ENCODE measurements at places on chromosomes 1 and 21. TPM values are rescaled to one million over a fixed set of nuclear protein-coding genes. Genes with fewer than 3 reads are reported as not detected.

- no peak for DNase-seq
These were observed 18.9 kb downstream of the CAPN2 start for GRCh38 chr1:223731133-223731770.

DNA sequence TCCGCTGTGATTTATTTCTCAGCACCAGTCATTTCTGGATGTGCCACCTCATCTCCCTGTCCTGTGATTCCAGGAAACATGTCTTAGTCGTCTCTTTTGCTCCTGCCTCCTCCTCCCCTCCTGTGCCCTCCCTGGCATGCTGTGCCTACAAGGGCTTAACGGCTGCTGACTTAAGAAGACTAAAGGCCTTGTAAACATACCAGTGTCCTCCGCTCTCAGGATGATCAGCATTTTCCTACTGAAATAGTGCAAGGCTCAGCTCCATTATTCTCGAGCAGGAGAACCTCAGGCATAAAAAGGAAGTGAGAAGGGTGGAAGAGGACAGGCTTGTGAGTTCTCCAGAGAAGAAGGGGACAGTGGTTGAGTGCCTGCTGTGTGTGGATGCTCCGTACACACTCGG lies 61.6 kb upstream of the RUNX3 start:
- no peak for DNase-seq

GRCh38 chr1:202063093-202063492 lies 52.7 kb downstream of the ELF3 start:
- DNase-seq = no peak

Gene ANKRD34A
- 0.42 TPM for total RNA-seq

DNA sequence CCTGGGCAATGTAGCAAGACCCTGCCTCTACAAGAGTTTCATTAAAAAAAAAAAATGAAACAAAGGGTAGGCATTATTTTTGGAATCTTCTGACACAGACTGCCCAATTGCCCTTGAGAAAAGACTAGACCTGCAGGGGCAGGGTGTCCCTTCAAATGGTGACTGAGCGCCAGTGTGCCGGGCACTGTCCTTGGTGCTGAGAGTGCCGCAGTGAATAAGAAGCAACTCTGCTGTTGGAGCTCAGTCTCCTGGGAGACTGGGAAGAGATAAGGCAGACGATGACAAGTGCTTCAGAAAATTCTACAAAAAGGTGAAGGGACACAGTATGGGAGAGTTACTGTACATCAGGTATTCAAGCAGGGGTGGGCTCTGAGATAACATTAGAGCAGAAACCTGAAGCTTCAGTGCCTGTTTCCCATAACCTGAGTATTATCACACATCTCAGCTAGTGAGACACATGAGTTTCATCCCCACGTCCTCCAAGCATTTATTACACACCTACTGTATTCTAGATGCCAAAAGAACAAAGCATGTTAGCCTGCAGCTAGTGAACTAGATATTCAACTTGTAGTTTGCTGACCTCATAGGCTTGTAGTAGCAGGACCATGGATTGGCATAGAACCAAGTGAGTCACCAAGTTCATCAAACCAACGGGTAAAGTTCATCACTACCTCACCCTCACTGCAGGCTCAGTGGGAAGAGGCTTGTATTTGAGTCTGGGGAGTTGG lies 18.4 kb upstream of the RPL11 start:
- DNase-seq = no peak

- DNase-seq = no peak
These were observed 54.1 kb downstream of the LDLRAD2 start for GRCh38 chr1:21865943-21866706.

DNA sequence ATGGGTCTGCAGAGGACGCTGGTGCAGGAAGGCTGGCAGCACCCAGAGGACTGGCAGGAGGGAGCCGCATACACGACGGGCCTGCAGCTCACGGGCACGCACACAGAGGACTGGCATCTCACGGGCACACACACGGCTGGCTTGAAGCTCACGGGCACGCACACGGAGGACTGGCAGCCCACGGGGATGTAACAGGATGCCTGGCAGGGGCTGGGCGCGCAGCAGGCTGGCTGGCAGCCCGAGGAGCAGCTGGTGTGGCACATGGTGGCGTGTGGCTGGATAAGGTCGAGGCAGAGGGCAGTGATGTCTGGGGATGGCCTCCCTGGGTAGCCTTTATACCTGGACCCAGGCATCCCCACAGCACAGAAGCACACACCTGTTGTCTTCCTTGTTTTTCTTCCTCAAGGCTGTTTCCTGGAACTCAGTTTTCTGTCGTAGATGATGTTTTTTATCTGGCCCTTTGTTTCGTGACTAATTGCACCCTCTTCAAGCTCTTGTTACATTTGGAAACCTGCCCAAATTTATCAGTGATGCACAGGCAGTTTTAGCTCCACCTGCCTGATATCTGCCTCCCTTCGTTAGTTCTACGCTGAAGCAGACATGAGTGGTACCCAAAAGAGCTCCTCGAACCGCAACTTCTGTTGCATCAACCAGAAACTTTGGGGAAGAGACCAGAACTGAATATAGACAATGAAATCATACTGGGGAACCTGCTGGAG lies at the start of gene KRTAP12-1:
Gene KRTAP12-1, minus strand, starts transcription at position 303 of the 719 bp plus-strand sequence. Its CDS starts 40 bp downstream, at position 263.
- no peak for DNase-seq

DNA sequence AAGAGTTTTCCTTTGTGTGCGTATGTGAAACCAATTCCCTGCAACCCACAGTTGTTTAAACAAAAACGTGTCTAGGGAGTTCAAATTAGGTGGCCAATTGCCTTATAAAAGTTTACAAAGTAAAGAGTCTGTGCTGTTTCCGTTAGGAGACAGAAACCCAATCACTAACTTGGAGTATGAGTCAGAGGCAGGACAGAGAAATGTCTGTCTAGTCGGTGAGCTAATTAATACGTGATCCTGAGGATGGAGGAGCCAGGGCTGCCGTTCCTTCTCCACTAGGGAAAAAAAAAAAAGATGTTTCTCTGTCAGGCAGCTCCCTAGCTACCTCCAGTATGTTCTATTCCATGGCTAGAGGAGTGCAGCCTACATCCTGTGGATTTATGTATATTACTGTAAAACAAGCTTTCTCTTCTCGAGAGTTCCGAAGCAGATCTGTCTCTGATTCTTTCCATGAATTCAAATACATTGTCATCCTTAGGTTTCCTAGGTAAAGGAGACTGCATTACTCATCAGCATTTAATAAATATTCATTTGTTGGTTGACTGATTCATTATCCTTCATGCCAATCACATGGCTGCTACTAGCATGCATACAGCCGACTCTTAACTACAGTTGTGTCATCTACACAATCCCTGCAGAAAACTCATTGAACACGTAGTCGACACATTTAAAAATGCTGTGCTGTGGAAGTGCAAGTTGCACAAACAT lies 430.6 kb downstream of the KIF26B start:
- DNase-seq = no peak

DNA sequence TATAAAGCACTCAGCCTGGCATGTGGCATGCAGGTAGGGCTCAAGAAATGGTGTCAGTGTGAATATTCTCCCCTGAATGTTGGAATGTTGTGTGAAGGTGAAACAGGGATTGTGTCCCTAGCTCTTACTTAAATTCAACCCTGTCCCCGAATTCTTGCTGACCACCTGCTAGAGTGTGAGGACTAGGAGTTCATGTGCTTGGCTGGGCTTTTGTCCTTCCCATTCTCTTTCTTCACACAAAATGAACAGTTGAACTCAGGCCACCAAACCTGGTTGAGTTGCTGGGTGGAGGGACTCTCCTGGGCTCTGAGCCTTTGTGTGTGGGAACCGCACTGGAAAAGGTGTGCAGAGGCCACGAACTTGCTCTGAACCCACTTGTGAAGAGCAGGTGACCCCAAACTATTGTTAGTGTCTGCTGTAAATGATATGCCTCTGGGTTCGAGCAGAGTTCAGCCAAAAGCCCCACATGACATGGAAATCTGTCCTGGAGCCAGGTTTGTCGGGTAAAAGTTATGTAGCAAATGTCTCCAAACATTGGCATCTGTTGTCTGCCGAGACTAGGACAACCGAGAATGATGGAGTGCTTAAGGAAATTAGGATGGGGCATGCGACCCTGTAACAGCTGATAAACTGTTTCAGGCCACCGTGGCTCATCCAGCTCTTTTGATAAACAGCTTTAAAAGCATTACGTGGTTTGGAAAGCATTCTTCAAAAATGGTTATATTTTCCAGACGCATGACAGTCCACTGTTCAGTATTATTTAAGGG lies 144.2 kb downstream of the DHRS3 start:
- no peak for DNase-seq

- DNase-seq = no peak
These were observed 3.0 kb upstream of the TCEA3 start for GRCh38 chr1:23427550-23427949.

Gene CFHR2
- total RNA-seq = not detected

DNA sequence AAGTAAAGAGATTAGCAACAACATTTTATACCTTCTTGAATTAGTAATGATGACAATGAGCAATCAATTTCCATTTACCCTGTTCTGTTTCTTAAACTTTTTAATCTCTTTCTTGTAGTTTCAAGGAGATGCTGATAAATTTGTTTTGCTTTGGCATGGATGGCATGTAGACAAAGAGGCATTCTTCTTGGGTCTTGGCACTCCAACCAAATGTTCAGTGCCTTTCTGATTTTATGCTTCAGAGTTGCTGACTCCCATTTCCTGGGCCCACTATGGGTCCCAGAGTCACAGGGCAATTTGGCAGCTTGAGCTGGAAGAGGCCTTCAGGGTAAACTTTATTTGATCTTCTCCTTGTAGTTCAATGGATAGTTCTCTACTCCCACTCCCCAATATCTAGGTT lies 42.1 kb upstream of the OSBPL9 start:
- no peak for DNase-seq

- no peak for DNase-seq
These were observed 41.8 kb downstream of the RPS6KA1 start for GRCh38 chr1:26571381-26571780.

GRCh38 chr1:210144736-210145135 lies 87.9 kb upstream of the SERTAD4 start:
- DNase-seq = no peak

- DNase-seq = no peak
These were observed 127.1 kb upstream of the ARHGEF16 start for GRCh38 chr1:3327389-3327702.

Gene NR1I3
- not detected for total RNA-seq

- no peak for DNase-seq
These were observed 105.8 kb downstream of the MRPL39 start for GRCh38 chr21:25501462-25501861.
